HCT116 (cell line): ENCODE measurements at places on chromosomes 2 and 18. TPM values are rescaled to one million over a fixed set of nuclear protein-coding genes. Genes with fewer than 3 reads are reported as not detected.

Gene DLGAP1
- total RNA-seq: 0.39 TPM

DNA sequence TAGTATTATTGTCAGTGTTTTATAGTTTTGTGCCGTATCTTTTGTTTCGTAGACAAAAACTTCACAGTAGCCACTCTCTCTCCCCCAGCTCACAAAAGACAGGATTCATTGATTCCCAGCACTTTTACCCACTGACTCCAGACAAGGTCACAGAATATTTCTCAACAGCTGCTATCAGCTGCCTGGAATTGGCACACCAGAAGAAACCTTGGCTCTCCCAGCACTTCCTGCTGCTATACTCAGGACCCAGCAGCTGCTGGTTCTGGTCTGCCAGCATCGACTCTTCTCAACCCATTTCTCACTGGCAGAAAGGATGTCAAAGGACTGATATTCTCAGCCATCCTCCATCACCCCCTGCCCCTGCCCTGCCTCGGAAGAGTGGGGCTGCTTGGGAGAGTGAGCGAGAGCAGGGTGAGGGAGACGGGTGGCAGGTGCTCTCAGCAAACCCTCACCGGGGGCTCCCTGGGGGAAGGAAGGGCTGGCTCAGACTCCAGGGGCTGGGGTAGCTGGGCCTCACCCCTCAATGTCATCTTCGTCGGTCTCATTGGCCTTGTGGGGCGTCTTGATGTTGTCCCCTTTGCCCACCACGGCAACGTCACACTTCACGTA is 6.1 kb upstream of the OTOF start:
- no peak for DNase-seq

GRCh38 chr2:23615216-23616020 is 230.4 kb downstream of the KLHL29 start:
- no peak for DNase-seq

DNA sequence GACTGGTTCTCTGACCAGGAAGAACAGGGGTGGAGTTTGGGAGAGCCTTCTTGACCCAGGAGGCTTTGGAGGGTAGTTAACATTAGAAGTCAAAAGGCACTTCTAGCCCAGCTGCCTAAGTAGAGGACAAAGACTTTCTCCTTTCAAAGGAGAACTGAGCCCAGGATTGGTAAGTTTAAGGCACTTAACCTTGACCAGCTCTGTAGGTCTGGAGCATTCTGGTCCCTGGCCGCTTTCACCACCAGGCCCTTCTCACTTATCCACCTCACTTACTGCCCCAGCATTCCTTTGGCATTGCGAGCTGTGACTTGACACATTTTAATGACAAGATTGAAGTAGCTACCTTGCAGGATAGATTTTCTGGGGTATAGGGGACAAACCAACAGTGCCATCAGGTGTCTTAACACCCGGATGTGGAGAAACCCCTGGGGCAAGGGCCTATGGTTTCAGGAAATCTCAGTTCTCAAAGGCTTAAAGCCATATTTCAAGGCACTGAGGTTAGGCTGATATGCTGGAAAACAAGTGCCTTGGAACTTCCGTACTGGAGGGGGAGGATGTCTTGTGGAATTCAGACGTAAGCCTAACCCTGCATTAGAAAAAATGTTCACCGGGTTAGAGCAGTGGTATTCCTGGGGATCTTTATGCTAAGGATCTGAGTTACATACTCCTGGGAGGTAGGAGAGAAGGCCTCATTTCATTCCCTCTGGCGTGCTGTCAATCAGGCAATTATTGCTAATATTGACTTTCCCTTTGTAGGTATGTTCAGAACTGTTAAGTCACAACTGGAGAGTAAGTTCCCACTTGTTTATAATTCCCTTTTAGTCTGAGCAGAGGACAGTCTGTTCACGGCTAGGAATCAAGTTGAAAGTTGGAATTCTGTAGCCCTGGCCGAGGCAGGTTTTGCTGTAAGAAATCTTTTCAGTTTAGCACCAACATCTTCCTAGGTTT is 4.3 kb downstream of the C2orf68 start:
- no peak for DNase-seq

Gene SUCLG1
- 56.3 TPM for total RNA-seq

GRCh38 chr2:129882476-129882875 is 97.0 kb upstream of the RAB6C start:
- DNase-seq: no peak

Gene C2orf80
- not detected for total RNA-seq

GRCh38 chr2:11515490-11515981 is 18.3 kb upstream of the GREB1 start:
- DNase-seq: no peak

DNA sequence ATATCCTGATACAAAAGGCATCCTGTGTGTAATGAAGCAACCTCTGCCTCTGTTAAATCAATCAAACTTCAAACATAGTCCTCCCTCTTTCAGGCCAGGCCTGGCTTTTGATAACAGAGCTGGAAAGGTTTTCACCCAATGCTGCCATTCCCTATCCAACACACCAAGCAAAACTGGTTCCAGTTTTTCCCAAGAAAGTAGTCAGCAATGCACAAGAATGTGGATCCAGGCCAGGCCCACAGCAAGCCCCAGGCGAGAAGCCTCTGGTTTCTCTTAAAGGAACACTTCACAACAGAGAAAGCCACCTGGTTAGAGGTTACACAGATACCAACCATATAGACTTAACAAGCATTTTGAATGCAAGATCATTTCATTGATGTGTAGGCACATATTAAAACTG is 49.2 kb upstream of the CCDC150 start:
- DNase-seq: no peak

DNA sequence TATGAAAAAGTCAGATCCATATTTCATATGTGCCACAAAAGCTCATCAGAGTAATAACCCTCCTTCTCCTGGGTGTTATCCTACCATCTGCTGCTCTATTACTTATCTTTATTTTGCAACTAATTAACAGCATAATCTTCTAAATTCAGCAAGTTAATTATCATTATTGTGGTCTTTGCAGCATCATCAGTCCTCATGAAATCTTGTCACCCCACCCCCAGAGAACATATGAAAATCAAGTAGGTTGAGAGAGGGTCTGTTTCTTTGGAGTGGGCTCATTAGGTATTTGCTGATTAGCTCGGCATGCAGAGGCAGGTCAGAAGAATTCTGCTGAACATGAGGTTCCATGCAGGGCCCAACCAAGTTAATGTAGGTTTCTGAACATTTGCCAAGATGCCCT is 64.8 kb downstream of the ATF2 start:
- no peak for DNase-seq

DNA sequence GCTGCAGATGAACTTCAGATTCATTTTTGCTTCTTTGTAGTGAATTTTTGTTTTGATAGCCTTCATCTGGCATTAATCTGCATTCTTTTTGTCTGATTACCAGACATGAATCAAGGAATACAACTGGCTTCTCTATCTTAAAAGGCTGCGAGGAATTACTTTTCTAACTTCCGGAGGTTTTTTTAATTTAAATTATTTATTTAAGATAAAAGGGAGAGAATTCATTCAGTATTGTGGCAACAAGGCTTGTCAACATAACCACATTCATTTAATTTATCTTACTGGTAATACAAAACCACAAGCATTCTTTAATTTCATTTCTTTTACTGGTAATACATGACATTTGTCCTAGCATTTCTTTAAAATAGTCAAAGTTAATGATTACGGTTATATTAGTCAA is 36.0 kb downstream of the CSRNP3 start:
- DNase-seq: no peak

Gene FHL2
- total RNA-seq: 86.6 TPM

GRCh38 chr2:62604336-62604735 is 98.3 kb upstream of the TMEM17 start:
- no peak for DNase-seq

DNA sequence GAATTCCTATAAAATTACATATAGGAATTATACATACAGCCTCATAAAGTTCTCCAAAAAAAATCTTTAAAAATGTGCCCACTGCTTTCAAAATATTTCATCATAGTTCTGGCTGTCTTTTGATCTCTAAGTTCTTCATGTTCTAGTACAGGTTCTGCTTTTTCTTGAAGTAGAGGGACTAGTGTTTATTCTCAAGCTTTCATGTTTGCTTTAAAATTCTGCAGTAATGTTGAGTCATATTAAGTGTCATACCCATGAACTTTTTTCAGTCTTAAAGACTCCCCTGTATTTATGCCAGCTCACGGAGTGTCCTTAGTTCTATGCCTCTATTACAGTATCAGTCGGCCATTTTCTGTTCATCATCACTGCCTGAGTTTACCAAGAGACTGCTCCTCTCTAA is 54.8 kb upstream of the CCDC141 start:
- DNase-seq: no peak

Gene POTEJ
- not detected for total RNA-seq
